Stimulated activated CD8-positive, alpha-beta memory T cell treated with anti-CD3 and anti-CD28 coated beads, Interleukin-15, amount 100 ng/mL, for 24 hours (primary cell): ENCODE measurements at places on chromosomes 5 and 9.

- no peak for DNase-seq
These were observed 62.0 kb downstream of the GAPVD1 start for GRCh38 chr9:125323615-125324014.

DNA sequence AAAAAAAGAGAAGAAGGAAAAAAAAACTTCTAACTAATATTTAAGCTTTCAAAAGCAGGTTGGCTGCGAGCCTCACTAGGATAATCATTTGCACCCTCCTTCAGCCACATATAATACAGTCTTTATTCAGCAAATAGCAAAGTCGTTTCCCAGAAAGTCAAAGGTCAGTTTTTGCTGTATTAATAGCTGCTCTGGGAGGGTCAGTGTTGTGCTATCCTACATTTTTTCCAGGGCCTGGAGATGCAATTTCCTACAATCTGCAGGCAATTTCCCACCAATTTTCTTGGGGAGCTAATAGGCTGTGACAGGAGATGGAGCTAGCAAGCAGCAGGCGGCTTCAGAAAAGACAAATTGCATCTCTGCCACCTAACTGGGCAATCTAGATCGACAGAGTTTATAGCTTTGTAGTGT, 136.8 kb downstream of the TLE1 start:
- no peak for DNase-seq

DNA sequence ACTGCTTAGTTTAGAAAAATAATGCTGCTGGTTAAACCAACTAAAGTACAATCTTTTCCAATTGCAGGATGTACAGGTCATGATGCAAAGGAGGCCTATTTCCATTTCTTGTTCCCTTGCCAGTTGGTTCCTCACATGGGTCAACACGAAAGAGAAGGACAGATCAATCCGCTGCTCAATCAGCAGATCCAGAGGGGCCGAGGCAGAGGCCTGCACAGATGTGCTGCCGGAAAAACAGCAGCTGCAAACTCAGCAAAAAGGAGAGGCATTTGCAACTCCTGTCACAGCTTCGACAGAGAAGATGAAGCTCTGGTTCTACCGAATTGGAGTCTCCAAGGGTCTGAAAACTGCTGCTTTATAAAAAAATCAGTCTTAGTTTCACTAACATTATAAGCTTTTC, 69.8 kb downstream of the NIPSNAP3B start:
- no peak for DNase-seq

- no peak for DNase-seq
These were observed 282.9 kb upstream of the ANKRD55 start for GRCh38 chr5:56516035-56516434.

- no peak for DNase-seq
These were observed 89.8 kb downstream of the SLC1A3 start for GRCh38 chr5:36696059-36696673.
